Panc1 (cell line): ENCODE measurements at places on chromosomes 5 and 9. TPM values are rescaled to one million over a fixed set of nuclear protein-coding genes. Genes with fewer than 3 reads are reported as not detected.

Gene DELE1
- total RNA-seq, result 78.4 TPM

Gene IFNA21
- not detected for total RNA-seq

Gene MAN2A1
- total RNA-seq, result 51.0 TPM

Gene FBXO4
- 5.7 TPM for total RNA-seq

Gene PTCH1
- total RNA-seq, result 6.6 TPM

Gene C9orf50
- total RNA-seq, result not detected

Gene RELL2
- total RNA-seq, result 13.3 TPM

Gene TICAM2
- total RNA-seq, result 1.6 TPM

Gene KIF2A
- total RNA-seq, result 58.9 TPM

Gene STING1
- 22.8 TPM for total RNA-seq

Gene TRPM6
- total RNA-seq, result 0.05 TPM

Gene NSUN2
- total RNA-seq, result 125 TPM

Gene ARL14EPL
- not detected for total RNA-seq

Gene PCDHB8
- total RNA-seq, result 7.6 TPM

Gene FIBCD1
- total RNA-seq, result 16.3 TPM

Gene CHMP5
- 74.5 TPM for total RNA-seq

Gene STPG3
- 0.26 TPM for total RNA-seq

Gene PCDHGB7
- total RNA-seq, result 6.7 TPM

Gene SEMA5A
- 0.15 TPM for total RNA-seq

Gene DNM1
- 18.7 TPM for total RNA-seq

Gene CSF1R
- 0.05 TPM for total RNA-seq

Gene TMEM174
- total RNA-seq, result not detected

Gene MAST4
- total RNA-seq, result 1.8 TPM

Gene PCDHGA1
- 0.92 TPM for total RNA-seq

Gene PCDHB14
- 0.80 TPM for total RNA-seq

Gene LEAP2
- total RNA-seq, result 1.4 TPM

Gene NIM1K
- 0.59 TPM for total RNA-seq

Gene DAB2
- total RNA-seq, result 1.7 TPM

Gene SLC25A2
- total RNA-seq, result 0.28 TPM

Gene PRDM12
- 0.08 TPM for total RNA-seq

Gene ADGRV1
- 0.49 TPM for total RNA-seq

Gene SUSD1
- total RNA-seq, result 15.3 TPM

Gene IFNA10
- total RNA-seq, result not detected

Gene ENTPD2
- 2.8 TPM for total RNA-seq

Gene SLC27A6
- not detected for total RNA-seq

Gene OBP2B
- not detected for total RNA-seq

Gene WDR38
- total RNA-seq, result not detected

Gene EFNA5
- total RNA-seq, result 30.5 TPM

Gene PAEP
- not detected for total RNA-seq

Gene GPR21
- total RNA-seq, result not detected

Gene IL5
- not detected for total RNA-seq

Gene NME5
- total RNA-seq, result 1.7 TPM

Gene DBH
- total RNA-seq, result not detected

Gene TNFAIP8
- total RNA-seq, result 8.0 TPM

Gene RLN2
- not detected for total RNA-seq

Gene ACER2
- total RNA-seq, result 1.3 TPM

Gene IL13
- not detected for total RNA-seq

Gene TNFSF15
- total RNA-seq, result 0.03 TPM

Gene GDA
- 5.0 TPM for total RNA-seq

Gene IL3
- total RNA-seq, result not detected

Gene PHF24
- 0.08 TPM for total RNA-seq

Gene ZFR
- 72.7 TPM for total RNA-seq

Gene TTC16
- 0.05 TPM for total RNA-seq

Gene EXD3
- total RNA-seq, result 9.2 TPM

Gene SLC28A3
- total RNA-seq, result not detected

Gene RAI14
- 18.5 TPM for total RNA-seq

Gene ST8SIA4
- 0.41 TPM for total RNA-seq
